NCI-H226 (cell line): ENCODE measurements at places on chromosomes 3 and 15.

- no peak for DNase-seq
Observed at GRCh38 chr3:134366928-134367811, 7.1 kb downstream of the AMOTL2 start.

DNA sequence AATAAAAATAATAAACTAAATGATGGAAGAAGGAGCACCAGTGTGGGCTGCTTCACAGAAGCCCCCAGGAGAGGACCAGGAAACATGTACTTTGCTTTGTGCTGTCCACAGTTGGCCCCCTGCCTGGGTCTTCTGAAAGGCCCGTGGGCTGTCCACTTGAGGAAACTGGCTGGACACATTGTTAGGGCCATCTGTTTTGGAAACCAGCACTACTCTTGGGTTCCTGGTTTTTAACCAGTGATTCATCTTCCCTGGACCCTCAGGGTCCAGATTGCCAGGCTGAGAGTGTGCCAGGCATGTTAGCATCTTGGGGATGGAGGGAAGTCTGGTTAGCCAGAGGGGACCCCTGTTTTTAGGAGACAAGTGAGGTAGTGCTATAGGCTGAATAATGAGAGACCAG, 297.2 kb upstream of the C2CD4B start:
- no peak for DNase-seq

DNA sequence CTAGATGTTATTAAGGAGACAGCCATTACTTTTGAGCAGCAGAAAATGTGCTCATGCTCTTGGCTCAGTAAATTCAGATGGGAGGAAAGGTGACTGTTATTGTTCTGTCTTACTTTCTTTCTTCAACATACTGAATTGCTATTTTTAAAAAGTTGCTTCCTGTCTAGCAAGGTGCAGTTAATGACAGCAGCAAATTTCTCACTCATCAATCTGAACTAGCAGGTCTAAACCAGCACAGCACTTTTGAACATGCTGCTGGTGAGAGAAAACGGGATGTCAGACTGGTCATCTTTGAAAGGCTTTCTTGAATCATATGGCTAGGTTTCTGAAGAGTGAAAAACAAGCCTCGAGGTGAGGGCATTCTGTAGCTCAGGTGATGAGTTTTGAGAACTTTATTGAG, 384.7 kb downstream of the MFSD1 start:
- no peak for DNase-seq

GRCh38 chr15:79066391-79067071, 24.0 kb downstream of the RASGRF1 start:
- no peak for DNase-seq

- DNase-seq, result no peak
Observed at GRCh38 chr3:178359728-178360127, 176.5 kb upstream of the KCNMB2 start.

GRCh38 chr3:189641776-189642175, 10.6 kb downstream of the TP63 start:
- DNase-seq, result no peak
